ENCODE measurements at places on chromosomes 12 and 14.

DNA sequence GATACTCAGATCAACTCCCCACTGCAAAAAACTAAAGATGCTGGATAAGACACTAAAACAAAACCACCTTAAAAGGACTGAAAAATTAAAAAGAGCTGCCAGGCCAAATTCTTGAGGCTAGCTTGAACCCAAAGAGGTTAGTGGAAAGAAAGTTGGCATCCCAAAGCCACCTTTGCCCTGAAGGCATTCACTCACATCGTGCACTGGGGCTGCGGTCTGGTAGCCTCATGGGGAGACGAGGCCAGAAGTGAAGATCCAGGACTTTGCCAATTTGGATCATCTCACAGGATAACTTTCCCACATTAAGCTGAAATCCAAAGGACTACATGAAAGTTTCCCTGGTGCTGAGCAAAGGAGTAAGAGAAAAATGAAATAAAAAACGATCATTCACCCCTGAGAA, 63.9 kb downstream of the EFCAB11 start:
- no peak for DNase-seq

DNA sequence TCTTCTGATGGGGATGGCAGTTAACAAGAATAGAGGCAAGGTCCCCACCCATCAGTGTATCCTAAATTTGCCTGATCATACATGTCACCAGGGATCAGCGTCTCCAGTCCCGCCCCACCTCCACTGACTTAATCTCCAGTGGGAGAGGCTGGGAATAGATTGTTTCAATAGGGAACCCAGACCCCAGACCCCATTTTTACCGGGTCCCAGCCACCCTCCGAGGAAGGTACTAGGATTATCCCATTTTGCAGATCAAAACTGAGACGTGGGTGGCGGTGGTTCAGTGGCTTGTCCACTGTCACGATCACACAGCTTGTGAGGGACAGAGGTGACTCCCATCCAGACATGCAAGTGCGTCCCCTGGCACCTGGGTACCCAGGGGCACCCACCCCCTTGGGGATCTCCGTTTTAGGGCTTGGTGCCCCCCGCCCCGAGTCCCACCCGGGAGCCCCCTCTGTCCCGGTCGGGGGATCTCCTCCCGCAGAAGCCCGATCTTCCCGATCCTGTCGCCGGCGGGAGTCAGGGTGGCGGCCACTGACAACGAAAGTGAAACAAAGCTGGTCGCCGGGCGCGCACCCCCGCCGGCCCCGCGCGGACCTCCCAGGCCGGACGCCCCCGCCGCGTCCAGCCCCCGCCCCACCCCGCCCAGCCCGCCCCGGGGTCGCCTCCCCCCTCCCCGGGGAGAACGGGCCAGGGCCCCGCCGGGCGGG, 523 bp downstream of the WSB2 start:
- peak; percentile 18 for DNase-seq

DNA sequence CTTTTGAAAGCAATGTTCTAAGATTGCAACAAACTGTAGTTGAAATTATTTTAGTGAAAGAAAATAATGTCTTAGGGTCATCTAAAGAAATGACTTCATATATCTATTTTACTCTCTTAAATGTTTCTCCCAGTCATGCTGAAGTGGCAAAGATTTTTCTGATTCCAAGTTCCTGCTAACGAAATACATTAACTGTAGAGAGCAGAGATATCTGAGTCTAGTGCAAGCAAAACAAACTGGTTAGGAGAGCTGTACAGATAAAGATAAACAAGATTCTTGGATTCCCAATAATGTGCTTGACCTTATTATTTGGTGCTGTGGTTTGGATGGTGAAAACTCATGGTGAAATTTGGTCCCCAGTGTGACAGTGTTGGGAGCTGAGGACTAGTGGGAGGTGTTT, 199.9 kb upstream of the PWP1 start:
- DNase-seq = no peak

GRCh38 chr14:63039866-63040265, 5.4 kb downstream of the KCNH5 start:
- no peak for DNase-seq

- no peak for DNase-seq
Measured at GRCh38 chr14:27305441-27305945, 707.7 kb upstream of the NOVA1 start.

DNA sequence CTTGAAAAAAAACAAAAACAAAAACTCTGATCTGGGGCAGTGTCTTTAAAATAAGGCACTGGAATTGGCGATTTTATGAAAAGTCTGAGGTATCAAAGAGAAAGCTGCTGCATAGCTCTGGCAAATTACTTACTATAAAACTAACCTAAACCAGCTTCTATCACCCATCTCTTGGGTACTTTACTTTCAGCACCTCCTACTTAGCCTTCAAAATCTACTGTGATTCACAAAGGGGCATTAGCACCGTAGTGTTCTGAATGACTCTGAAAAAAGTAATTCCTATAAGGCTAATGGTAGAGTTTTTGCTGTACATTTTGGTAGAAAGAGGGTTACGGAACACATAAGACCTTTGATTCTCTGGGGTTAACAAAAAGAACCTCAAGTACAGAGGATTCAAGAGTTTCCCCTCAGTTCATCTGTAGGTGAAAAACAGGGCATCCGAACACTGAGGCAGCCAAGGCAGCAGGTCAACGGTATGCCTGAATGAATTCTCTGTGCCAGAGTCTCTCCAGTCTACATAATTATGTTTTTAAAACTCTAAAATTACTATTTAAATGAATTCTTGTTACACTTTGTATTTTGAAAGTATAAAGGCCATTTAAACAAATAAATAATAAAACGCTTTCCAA, 101.5 kb downstream of the ELK3 start:
- no peak for DNase-seq

GRCh38 chr12:15446807-15447206, 124.5 kb downstream of the PTPRO start:
- DNase-seq = no peak

DNA sequence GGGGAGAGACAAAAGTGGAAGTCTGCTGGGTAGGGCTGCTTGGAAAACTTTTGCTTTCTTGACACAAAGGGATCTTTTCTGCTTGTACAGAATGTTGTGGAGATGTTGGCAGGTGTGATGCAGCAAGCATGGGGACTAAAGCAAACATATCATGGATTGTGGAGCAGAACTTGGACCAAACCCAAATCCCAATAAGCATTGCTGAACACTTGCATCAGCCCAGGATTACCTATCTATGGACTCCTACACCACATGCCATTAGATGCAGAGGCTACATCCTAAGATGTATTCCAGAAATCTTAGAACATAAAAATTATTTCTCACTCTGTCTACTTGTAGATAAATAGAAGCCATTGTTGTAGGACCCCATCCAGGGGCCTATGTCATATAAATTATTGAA, 44.7 kb upstream of the RERG start:
- DNase-seq = no peak

- no peak for DNase-seq
Measured at GRCh38 chr12:13454991-13455777, 258.7 kb downstream of the EMP1 start.

DNA sequence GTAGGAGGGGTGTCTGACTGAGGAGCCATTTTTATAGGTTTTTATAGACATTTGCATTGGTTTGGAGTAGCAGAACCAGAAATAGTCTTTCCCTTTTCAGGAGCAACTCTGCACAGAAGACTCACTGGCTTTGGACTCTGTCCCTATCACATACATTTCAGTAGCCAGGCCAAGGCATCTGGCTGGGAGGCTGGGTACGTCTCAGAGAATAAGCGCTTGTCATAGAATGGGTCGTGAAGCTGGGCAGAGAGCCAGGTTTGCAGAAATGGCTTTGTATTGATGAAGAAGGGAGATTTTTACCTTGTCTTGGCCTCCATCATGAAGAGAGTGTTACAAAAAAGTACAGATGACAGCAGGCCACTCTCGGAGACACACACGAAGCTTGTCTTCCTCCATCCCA, 98.6 kb downstream of the CACNA1C start:
- DNase-seq = no peak

- DNase-seq = no peak
Measured at GRCh38 chr12:49334681-49335080, 2.3 kb downstream of the C1QL4 start.

- DNase-seq = no peak
Measured at GRCh38 chr12:58433959-58434358, 486.3 kb downstream of the LRIG3 start.

GRCh38 chr12:1807087-1807860, 13.1 kb upstream of the LRTM2 start:
- no peak for DNase-seq

- DNase-seq = no peak
Measured at GRCh38 chr14:79831195-79831892, 380.0 kb downstream of the DIO2 start.

DNA sequence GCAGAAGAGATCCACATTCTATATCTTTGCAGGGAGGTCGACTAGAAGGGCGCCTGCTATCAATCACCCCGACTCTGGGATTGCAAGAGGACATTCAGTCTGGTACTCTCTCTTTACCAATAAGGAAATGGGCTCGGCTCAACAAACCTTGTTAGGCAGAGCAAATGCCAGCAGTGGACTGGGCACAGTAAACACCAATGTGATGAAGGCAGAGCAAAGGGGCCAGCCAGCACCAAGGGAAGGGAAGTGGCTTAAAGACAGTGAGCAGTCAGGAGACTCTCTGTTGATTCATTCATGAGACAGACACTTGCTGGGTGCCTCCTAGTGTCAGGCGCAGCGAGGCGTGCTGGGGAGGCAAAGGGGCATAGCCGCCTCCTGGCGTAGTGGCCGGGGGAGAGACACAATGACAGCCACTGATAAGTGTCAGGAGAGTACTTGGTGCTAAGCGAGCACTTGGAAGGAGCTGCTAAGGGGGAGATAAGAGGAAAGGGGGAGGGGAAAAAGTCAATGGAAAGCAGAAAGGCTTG, 34.1 kb downstream of the TMCC3 start:
- DNase-seq = no peak

- no peak for DNase-seq
Measured at GRCh38 chr14:100256339-100256895, 17.5 kb downstream of the YY1 start.

- DNase-seq = no peak
Measured at GRCh38 chr12:100189636-100190394, 10.8 kb upstream of the ACTR6 start.

DNA sequence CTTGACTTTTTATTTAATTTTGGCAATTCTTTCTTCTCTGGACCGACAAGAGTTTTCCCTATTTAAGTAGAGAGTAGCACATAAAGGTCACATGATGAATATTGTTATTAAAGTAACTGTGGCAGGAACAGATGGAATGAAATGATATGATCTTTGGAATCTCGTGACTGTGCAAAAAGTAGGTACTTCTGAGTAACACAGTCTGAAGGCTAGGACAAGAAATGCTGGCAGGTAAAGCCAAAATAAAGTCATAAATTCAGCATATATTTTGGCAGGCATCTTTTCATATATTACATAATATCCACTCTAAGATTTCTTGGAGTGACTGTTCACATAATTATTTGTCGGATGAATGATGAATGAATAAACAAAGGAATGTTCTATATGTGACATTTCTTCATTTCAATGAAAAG, 121.4 kb downstream of the EFCAB11 start:
- no peak for DNase-seq

DNA sequence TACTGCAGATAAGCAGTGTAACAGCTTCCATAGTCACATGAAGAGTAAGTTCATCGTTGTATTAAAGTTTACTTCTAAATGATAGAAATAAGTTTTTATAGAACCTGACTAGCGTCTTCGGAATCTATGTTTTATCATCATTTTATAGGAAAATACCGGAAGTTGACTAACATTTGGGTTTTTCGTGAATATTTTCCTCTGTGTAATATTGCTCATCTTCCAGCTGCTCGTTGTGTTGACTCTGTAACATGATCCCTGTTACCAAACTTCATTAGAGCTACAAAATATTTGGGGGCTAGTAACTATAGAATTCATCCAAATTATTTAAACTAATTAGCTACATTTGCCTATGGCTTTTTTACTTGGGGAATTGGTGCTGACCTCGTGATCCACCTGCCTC, 37.2 kb downstream of the DDX51 start:
- DNase-seq = no peak

GRCh38 chr14:104109731-104110361, 24.3 kb downstream of the ASPG start:
- no peak for DNase-seq

DNA sequence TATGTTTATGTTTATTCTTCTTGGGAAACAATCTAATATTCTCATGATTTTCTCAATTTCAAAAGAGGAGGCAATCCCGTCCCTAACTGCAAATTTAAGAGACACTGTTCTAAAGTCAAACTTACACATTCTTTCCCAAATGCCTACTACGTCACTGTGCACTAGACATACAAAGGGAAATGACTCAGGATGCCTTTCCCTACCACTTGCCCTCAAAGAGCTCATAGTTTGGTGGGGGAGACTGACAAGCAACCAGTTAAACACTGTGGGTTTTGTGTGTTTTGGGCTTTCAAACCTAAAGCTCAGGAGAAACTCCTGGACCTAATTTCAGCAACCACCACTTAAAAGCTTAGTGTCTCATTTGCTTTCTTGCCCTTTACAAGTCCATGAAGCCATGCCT, 58.4 kb downstream of the ATP2B1 start:
- no peak for DNase-seq

- no peak for DNase-seq
Measured at GRCh38 chr14:60061371-60061770, 30.4 kb upstream of the PCNX4 start.

GRCh38 chr14:65833267-65833880, 420.8 kb downstream of the FUT8 start:
- no peak for DNase-seq

GRCh38 chr14:72023128-72024042, 91.2 kb downstream of the RGS6 start:
- DNase-seq = no peak

DNA sequence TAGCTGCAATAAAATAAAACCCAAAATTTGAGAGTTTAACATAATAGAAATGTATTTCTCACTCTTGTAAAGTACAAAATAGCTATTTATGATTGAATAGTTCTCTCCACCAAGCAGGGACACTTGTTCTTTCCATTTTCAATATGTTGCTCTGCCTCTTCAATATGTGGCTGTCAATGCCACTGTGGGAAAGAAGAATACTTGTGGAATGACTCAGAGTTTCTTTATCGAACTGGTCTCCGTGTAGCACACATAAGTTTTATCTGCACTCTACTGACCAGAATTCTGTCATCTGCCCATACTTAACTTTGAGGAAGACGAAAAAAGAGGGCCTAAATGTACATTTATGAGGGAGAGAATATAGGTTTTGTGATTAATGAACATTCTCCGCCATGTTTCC, 256.9 kb downstream of the ATXN7L3B start:
- no peak for DNase-seq

DNA sequence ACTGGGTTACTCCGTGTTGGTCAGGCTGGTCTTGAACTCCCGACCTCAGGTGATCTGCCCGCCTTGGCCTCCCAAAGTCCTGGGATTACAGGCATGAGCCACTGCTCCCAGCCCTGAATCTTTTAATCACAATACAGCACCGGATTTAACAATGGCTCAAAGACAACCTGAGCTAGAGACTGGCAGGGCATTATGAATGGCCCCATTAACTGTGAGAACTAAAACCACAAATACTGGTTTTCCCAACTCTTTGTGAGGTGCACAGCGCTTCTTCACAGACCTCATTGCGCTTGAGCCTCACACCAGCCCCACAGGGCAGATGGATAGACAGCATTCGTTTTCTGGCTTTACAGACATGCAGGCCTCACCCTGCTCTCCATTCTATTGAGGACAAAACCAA, 107.0 kb upstream of the FKBP4 start:
- no peak for DNase-seq
